Activated naive CD8-positive, alpha-beta T cell treated with anti-CD3 and anti-CD28 coated beads, Interleukin-2, amount 10 ng/mL, durations not matched to agents 7 days and 5 days (primary cell): ENCODE measurements at places on chromosomes 7 and 10. TPM values are rescaled to one million over a fixed set of nuclear protein-coding genes. Genes with fewer than 3 reads are reported as not detected.
A peak's percentile ranks its signal among the peaks of the same experiment; 100 is the strongest.

DNA sequence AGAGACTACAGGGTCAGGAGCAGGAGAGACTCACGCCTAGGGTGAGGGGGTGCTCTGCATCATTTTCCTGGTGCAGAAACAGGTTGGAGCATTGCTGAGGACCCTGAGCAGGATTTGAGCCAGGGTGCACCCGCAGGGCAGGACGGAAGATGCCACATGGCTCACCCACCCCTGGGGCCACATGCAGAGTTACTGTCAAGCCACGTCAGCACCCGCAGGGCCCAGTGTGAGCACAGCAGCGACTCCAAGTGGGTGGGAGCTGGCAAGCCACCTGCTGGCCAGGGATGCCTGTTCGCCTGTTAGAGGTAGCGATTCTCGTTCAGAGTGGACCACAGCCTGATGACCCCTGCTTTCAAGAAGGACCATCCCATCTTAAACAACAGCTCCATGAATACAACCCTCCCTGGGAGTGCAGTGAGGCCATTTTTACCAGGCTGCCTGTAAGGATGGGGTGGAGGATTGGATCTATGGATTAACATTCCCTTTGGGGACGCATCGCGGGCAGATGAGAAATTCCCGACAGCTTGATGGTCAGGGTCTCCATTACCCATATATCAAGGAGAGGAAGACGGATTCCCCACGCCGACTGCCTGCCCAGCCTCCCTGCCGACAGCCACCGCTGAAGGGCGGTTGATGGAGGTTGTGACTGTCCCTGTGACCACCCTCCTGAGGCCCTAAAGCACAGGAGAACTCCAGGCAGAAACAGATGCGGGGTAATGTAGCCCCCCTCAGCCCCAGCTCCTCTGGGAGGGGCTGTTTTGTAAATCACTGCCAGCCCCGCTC, 101.1 kb upstream of the RET start:
- peak; percentile 20 for DNase-seq
- no peaks in the 10 kb centered on the region for H3K36me3 ChIP-seq
- H3K4me3 ChIP-seq, result no peak overlapping the region
- no peak overlapping the region for H3K27ac ChIP-seq
- peaks cover 7% of the 10 kb centered on the region for H3K4me1 ChIP-seq

- no peak overlapping the region for H3K4me3 ChIP-seq
- no peak for DNase-seq
- peaks cover 3% of the 10 kb centered on the region for H3K27me3 ChIP-seq
- H3K36me3 ChIP-seq, result peaks cover 35% of the 10 kb centered on the region
These were observed 3.1 kb downstream of the MEPCE start for GRCh38 chr7:100432621-100433275.

GRCh38 chr7:129872054-129872453, 80.7 kb downstream of the UBE2H start:
- no peak overlapping the region for H3K27ac ChIP-seq
- H3K36me3 ChIP-seq, result peaks cover 16% of the 10 kb centered on the region
- H3K27me3 ChIP-seq, result no peaks in the 10 kb centered on the region
- no peak overlapping the region for H3K4me3 ChIP-seq
- no peak for DNase-seq

GRCh38 chr10:28243923-28244322, 58.9 kb downstream of the MPP7 start:
- peaks cover 9% of the 10 kb centered on the region for H3K36me3 ChIP-seq
- H3K27ac ChIP-seq, result no peak overlapping the region
- H3K4me3 ChIP-seq, result no peak overlapping the region
- H3K4me1 ChIP-seq, result peaks cover 19% of the 10 kb centered on the region
- DNase-seq, result no peak
- H3K27me3 ChIP-seq, result no peaks in the 10 kb centered on the region

DNA sequence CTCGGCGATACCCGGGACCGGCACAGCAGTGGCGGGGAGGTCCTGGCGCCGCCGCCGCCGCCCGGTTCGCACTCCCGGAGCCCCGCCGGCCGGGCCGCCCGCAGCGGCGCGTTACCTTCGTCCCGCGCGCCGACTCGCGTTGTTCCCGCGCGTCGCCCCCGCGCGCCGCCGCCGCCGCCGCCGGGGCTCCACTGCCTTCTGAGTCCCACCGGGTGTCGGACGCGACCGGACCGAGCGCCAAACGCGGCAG, at the start of gene EZH2:
Gene EZH2, minus strand, starts transcription at position 243 of the 250 bp plus-strand sequence. CDS start 36,993 bp downstream, outside the sequence.
- H3K4me1 ChIP-seq, result peaks cover 30% of the 10 kb centered on the region
- H3K27ac ChIP-seq, result peak within 1 kb of the TSS; percentile 99
- no peaks in the 10 kb centered on the region for H3K27me3 ChIP-seq
- DNase-seq, result no peak

GRCh38 chr10:129961157-129961701, 2.8 kb downstream of the EBF3 start:
- H3K4me3 ChIP-seq, result no peak overlapping the region
- peaks cover 16% of the 10 kb centered on the region for H3K4me1 ChIP-seq
- no peak overlapping the region for H3K27ac ChIP-seq
- H3K27me3 ChIP-seq, result peaks cover 70% of the 10 kb centered on the region

DNA sequence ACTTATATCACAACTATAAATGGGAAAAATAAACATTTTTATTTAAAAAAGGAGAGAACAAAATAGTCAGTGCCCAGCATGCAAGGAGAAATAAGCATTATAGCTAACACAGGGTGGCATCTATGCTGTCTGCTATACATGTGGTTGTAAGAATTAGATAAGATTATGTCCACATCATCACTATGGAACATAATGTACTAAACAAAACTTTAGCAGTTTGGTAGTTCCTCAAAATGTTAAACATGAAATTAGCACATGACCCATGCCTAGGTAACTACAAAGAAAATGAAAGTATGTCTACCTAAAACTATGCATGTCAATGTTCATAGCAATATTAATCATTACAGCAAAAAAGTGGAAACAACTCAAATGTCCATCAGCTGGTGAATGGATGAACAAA, 28.7 kb upstream of the RUFY2 start:
- no peak overlapping the region for H3K27ac ChIP-seq
- no peak for DNase-seq
- no peaks in the 10 kb centered on the region for H3K27me3 ChIP-seq
- peaks cover 27% of the 10 kb centered on the region for H3K36me3 ChIP-seq

DNA sequence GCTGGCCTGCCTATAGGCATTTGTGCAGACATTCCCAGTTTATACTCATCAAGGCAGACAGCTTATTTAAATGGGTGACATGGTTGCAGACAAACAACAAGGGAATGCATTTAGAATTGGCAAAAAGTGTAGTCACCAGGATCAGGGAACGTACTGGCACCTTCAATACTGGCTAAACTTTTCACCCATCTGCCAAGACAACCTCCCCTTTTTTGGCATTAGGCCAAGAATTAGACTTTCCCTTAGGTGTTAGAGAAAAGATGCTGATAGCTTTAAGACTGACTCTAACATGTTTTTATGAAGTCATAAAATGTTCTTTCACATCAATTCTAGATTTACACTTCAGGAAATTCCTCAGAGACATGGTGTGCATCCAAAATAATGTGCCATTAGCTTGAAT, 365.9 kb downstream of the PHTF2 start:
- no peaks in the 10 kb centered on the region for H3K36me3 ChIP-seq
- H3K27me3 ChIP-seq, result peaks cover 2% of the 10 kb centered on the region
- no peak overlapping the region for H3K4me3 ChIP-seq
- H3K27ac ChIP-seq, result no peak overlapping the region
- DNase-seq, result no peak

DNA sequence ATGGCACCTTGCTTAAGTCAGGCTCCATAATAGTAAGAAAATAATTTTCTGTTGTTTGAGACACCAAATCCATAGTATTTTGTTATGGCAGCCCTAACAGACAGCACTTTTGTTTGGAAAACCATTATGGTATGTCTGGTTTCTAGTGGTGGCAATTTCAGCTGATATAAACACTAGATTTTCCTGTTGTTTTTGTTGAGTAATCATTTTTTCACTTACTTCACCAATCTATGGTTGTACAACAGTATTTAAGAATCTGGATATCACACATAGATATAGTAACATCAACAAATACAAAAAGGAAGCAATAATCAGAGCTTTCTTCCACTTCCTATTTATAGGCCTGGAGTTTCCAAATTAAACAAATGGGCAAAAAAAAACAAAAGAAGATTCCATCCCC, 725.8 kb upstream of the POM121L12 start:
- no peaks in the 10 kb centered on the region for H3K4me1 ChIP-seq
- DNase-seq, result no peak
- H3K27me3 ChIP-seq, result no peaks in the 10 kb centered on the region
- H3K36me3 ChIP-seq, result no peaks in the 10 kb centered on the region
- no peak overlapping the region for H3K27ac ChIP-seq
- no peak overlapping the region for H3K4me3 ChIP-seq

- H3K4me1 ChIP-seq, result peaks cover 20% of the 10 kb centered on the region
- H3K27ac ChIP-seq, result no peak overlapping the region
- H3K36me3 ChIP-seq, result peaks cover 2% of the 10 kb centered on the region
- no peak for DNase-seq
- H3K27me3 ChIP-seq, result no peaks in the 10 kb centered on the region
These were observed 18.2 kb downstream of the MYOZ1 start for GRCh38 chr10:73623056-73623455.

- H3K4me3 ChIP-seq, result no peak overlapping the region
- H3K27me3 ChIP-seq, result peaks cover 7% of the 10 kb centered on the region
- DNase-seq, result no peak
- H3K36me3 ChIP-seq, result no peaks in the 10 kb centered on the region
- H3K4me1 ChIP-seq, result peaks cover 1% of the 10 kb centered on the region
These were observed 170.9 kb upstream of the NPVF start for GRCh38 chr7:25399000-25399750.

The ADCY1 gene
- 0.03 TPM for total RNA-seq

The EXOC6 gene
- 10.4 TPM for total RNA-seq

The MTERF1 gene
- total RNA-seq, result 24.4 TPM

DNA sequence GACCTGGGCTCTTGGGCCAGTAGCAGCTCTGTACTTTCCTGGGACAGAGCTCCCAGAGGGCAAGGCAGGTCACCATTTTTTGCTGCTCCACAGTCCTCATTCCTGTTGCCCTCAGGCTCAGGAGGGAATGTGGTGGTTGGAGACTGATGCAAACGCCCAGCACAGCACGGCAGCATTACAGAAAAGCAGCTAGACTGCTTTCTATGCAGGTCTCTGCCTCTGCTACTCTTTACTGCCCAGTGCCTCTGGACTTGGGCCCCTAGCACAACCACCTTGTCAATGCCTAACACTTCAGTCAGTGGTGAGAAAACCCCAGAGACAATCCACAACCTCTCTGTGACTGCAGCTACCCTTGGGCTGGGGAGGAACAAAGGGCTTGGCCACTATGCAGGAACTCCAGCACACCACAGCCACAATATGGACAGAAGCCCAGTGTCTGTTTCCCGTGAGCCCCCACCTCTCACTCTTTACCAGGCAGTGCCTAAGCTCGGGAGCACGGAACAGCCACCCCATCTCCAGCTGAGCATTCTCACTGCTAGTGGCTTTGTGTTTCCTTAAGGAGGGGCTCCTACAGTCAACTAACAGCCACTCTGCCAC, 790.6 kb downstream of the PCDH15 start:
- H3K27ac ChIP-seq, result no peak overlapping the region
- H3K27me3 ChIP-seq, result no peaks in the 10 kb centered on the region
- no peak for DNase-seq

- peaks cover 23% of the 10 kb centered on the region for H3K27me3 ChIP-seq
- H3K27ac ChIP-seq, result no peak overlapping the region
- H3K4me3 ChIP-seq, result no peak overlapping the region
- no peaks in the 10 kb centered on the region for H3K4me1 ChIP-seq
These were observed 141.7 kb upstream of the CCDC6 start for GRCh38 chr10:60048091-60048501.

GRCh38 chr10:122490268-122490667, 28.9 kb downstream of the HTRA1 start:
- H3K4me3 ChIP-seq, result no peak overlapping the region
- no peak for DNase-seq
- H3K36me3 ChIP-seq, result no peaks in the 10 kb centered on the region
- peaks cover 21% of the 10 kb centered on the region for H3K27me3 ChIP-seq
- H3K4me1 ChIP-seq, result peaks cover 2% of the 10 kb centered on the region
- H3K27ac ChIP-seq, result no peak overlapping the region

The ATP5MK gene
- total RNA-seq, result 291 TPM

DNA sequence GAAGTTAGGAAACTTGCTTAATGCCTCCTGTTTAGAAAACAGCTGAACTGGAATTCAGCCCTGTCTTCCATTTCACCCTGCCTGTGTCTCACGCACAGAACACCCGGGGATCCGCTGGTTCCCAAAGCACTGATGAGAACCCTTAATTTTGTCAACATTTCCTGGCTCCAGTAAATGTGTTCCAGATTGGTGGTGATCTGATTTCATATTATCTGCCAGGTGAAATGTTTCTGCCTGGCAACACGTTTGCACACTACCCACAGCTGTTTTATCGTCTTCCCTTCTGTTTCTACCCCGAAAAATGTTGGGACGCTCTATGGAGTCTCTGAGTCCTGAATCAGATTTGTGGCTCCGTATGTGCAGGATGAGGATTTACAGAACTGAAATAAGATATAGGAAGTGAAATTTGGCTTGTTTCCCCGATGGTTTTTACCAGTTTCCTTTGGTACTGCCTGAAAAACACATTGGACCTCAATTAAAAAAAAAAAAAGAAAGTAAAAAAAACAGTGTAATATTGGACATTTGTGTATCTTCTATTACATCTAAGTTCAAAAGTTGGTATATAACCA, 29.0 kb downstream of the MRC1 start:
- peaks cover 19% of the 10 kb centered on the region for H3K27me3 ChIP-seq
- no peaks in the 10 kb centered on the region for H3K4me1 ChIP-seq
- no peak overlapping the region for H3K27ac ChIP-seq
- H3K4me3 ChIP-seq, result no peak overlapping the region
- no peak for DNase-seq
- no peaks in the 10 kb centered on the region for H3K36me3 ChIP-seq

- peak within 1 kb of the TSS; percentile 92 for H3K4me3 ChIP-seq
- peaks cover 6% of the 10 kb centered on the region for H3K4me1 ChIP-seq
- H3K27ac ChIP-seq, result peak within 1 kb of the TSS; percentile 46
- H3K36me3 ChIP-seq, result no peaks in the 10 kb centered on the region
- peaks cover 9% of the 10 kb centered on the region for H3K27me3 ChIP-seq
These were observed at the start of gene FAM221A for GRCh38 chr7:23679898-23680413. Gene FAM221A (plus strand): TSS chr7:23680199. CDS start chr7:23680219, 20 bp downstream.

- no peak for DNase-seq
These were observed 34.4 kb downstream of the ZMIZ1 start for GRCh38 chr10:79103129-79103528.

GRCh38 chr10:99560277-99561126, 27.8 kb downstream of the NKX2-3 start:
- no peaks in the 10 kb centered on the region for H3K36me3 ChIP-seq
- no peak overlapping the region for H3K4me3 ChIP-seq
- H3K27me3 ChIP-seq, result peaks cover 24% of the 10 kb centered on the region
- H3K27ac ChIP-seq, result no peak overlapping the region
- no peak for DNase-seq

DNA sequence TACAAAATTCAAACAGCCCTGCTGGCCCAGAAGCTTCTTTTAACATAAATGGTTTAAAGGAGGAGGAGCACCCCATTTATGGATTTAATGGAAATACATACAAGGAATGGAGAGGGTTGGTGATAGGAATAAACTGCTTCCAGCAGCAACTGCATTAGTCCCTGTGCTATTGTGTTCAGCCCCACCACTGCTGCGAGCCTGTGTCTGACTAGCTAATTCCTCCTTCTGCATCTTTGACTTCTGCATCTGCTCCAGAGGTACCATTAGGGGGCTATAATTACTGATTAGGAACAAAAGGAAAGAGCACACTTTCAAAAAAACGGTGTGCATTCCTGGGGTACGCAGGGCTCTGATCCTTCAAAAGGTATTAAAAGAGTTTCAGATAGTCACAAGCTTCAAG, 24.8 kb downstream of the CDCA7L start:
- no peak overlapping the region for H3K4me3 ChIP-seq
- no peak for DNase-seq
- no peak overlapping the region for H3K27ac ChIP-seq
- H3K27me3 ChIP-seq, result no peaks in the 10 kb centered on the region

The ECD gene
- total RNA-seq, result 31.7 TPM

- H3K4me3 ChIP-seq, result no peak overlapping the region
- no peaks in the 10 kb centered on the region for H3K27me3 ChIP-seq
- no peaks in the 10 kb centered on the region for H3K4me1 ChIP-seq
- DNase-seq, result no peak
- no peak overlapping the region for H3K27ac ChIP-seq
These were observed 70.2 kb upstream of the FERD3L start for GRCh38 chr7:19215412-19215811.

The NRBF2 gene
- 24.7 TPM for total RNA-seq
